ENCODE measurements at places on chromosomes 5 and 9.

- DNase-seq, result no peak
Observed at GRCh38 chr5:37184748-37185364, 64.3 kb downstream of the CPLANE1 start.

DNA sequence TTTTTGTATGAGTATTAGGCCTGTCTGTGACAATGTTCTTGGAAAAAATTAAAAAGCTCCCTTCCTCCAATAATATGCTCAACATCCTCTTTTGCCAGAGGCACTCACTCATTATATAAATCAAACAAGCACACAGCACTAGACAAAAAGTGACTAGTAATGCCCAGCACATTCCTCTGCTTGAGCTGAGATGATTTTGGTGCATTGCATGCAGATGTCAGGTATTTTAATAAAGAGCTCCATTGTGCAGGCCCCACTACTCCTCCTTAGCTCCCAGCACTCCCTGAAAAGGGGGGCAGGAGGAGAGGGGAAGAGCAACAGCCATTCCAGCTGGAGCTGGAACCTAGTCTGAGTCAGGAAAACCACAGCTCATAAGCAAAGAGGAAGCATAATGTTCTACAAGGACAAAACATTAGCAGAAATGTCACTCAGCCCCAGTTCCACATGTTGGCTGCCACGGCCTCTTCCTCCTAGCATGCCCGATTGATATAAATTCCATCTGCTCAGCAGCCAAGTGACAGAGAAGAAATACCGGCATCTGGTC, 348.5 kb downstream of the BNC2 start:
- no peak for DNase-seq

DNA sequence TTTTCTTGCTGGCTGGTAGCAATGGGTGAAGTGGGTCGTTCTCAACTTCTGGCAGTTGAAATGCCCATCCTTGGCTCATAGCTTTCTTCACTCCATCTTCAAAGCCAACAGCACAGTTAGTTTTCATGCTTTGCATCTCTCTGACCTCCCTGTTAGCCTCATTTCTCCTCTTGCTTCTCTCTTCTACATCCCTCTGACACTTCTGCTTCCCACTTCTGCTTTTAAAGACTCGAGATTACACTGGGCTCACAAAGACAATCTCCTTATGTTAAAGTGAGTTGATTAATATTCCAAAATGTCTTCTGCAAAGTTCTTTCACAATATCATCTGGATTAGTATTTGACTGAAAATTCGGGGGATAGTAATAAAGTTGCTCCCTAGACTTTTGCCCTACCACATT, 684.8 kb upstream of the CCNG1 start:
- no peak for DNase-seq

GRCh38 chr5:132222649-132223038, 5.0 kb downstream of the P4HA2 start:
- DNase-seq, result no peak

GRCh38 chr5:167602067-167602466, 689.4 kb upstream of the WWC1 start:
- no peak for DNase-seq

- no peak for DNase-seq
Observed at GRCh38 chr9:127051881-127052595, 70.4 kb downstream of the ANGPTL2 start.

- DNase-seq, result no peak
Observed at GRCh38 chr5:108320231-108320630, 61.7 kb downstream of the FBXL17 start.

GRCh38 chr9:134895908-134896833, 15.6 kb downstream of the FCN2 start:
- DNase-seq, result no peak

DNA sequence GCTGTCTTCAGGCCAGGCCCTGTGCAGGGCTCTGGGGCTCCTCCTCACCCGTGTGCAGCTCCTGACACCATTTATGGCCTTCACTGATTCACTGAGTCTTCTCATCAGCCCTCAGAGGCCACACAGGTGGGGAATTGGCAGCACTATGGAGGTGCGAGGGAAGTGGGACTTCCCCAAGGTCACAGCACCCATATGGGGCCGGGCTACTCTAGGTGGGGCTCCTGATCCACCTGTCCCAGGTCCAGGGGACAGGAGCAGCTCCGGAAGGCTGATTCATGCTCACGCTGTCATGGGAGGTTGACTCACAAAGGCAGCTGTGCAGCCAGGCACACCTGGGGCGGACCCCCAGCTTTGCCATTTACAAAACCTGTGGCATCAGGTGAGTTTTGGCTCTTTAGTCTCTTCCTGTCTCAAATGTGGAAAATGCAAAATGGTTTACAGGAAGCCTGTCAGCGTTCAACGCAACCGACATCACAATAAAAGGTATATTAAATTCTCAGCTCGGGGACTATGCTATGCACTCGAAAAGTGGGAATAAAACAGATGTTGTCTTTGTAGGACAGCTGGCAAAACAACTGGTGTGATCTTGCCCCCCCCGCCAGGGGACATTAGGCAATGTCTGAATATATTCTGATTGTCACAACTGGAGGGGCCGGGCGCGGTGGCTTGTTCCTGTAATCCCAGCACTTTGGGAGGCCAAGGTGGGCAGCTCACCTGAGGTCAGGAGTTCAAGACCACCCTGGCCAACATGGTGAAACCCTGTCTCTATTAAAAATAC, 15.0 kb downstream of the NAIF1 start:
- DNase-seq, result no peak

- no peak for DNase-seq
Observed at GRCh38 chr9:88852794-88853193, 138.5 kb upstream of the S1PR3 start.

DNA sequence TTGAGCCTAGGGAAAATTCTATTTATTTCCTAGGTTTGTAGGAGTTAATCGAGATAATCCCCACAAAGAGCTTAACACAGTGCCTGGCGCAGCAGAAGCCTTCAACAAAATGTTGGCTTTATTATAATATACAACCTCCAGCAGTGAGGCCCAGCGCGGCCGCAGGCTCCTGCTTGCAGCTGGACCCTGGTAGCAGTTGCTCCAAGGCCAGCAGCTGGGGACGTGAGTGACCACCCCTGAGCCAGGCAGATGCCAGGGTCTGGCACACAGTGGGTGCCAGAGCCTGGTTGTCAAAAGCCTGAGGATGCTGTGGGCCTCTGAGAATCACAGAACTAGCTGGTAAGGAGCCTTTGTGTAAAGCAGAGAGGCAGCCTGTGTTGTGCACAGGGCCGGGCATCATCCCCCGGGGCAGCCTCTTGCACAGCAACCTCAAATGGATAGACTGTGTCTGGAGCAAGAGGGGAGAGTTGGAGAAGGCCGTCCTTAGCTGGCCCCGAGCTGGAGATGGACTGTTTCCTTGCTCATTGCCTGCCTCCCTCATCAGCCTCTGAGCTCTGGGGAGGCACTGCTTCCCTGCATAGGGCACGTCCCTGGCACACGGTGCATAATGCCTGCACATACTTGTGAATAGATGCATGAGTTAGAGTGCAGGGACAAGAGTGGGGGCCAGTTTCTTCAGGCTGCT, 17.3 kb downstream of the CSF1R start:
- DNase-seq, result no peak

GRCh38 chr9:99623780-99624364, 197.8 kb upstream of the NR4A3 start:
- DNase-seq, result no peak

GRCh38 chr5:123549256-123549904, 37.4 kb downstream of the CSNK1G3 start:
- no peak for DNase-seq

GRCh38 chr9:106892632-106893031, 29.7 kb downstream of the ZNF462 start:
- DNase-seq, result no peak

GRCh38 chr9:18473652-18474279, at the start of gene ADAMTSL1:
TSS of gene ADAMTSL1 (plus strand) at chr9:18474153. CDS start at chr9:18474233, 80 bp downstream.
- no peak for DNase-seq

- DNase-seq, result no peak
Observed at GRCh38 chr9:32705059-32705458, 69.6 kb upstream of the TAF1L start.

- DNase-seq, result no peak
Observed at GRCh38 chr9:109986521-109986991, 206.6 kb downstream of the PALM2AKAP2 start.

GRCh38 chr5:138438003-138438723, 694 bp upstream of the REEP2 start:
- DNase-seq, result no peak

- no peak for DNase-seq
Observed at GRCh38 chr5:3389471-3390026, 206.1 kb upstream of the IRX1 start.

GRCh38 chr9:12774861-12775678, at the start of gene LURAP1L:
TSS of gene LURAP1L (plus strand) at chr9:12775020. CDS start at chr9:12775716, 696 bp downstream.
- DNase-seq, result no peak

DNA sequence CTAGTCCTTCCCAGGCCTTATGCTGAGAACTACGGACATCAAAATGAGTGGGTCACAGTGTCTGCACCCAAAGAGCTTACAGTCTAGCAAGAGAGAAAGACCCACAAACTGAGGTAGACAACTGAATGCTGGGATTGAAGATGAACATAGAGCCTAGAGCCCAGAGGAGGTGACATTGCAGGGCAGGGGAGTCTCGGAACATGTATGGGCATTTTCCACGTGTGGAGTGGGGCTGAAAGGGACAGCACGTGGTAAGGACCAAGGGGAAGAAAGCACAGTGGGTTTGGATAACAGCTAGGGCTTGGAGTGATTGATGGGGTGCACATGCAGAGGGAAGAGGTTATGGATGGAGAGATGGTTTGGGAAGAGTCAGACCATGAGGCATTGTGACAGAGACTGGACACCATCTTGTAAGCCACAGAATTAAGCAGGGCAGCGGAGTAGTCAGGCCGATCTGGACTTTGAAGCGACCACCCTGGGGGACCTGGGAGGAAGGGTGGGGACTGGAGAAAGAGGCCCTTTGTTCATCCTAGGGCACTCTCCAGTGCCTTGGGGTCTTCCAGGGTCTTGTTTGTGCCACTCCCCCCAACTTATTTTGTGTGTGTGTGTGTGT, 47.5 kb upstream of the SH3PXD2B start:
- DNase-seq, result no peak

DNA sequence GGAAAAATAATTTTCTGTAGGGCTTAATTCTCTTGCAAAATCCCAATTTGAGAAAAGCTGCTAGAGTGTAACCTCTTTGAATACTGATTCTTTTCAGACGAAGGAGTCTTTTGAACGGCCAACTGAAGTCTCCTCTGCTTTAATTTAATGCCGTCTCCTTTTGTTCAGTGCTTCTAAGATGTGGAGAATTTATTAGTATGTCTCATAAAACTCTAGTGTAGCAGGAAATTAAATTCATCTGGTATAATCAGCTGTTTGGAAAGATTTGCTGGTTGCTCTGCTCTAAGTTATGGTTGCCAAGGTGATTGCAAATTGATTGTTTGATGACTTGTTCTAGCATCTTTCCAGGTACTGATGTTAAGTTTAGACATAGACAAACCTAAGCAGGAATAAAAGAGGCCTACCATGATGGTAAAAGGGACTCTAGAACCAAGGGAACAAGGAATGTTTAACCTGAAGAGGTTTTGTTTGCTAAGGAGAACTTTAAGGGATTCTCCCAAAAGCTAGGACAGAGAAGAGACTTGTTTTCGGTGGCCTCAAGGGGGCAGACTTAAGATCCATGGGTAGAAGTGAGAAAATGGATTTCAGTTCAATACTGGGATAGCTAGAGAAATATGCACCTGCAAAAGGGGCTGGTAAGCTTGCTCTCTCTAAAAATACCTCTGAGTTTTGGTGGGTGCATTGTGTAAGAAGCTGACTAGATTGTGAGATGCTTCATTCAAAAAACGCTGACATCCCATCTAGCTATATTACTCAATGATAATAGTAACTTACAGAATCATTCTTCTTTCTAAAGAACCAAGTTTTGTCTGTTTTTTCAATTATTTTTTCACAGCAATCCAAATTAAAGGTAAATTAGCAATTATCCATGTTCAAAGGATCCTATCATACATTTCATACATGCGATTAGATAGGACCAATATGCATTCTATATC, 5.7 kb upstream of the ADRB2 start:
- no peak for DNase-seq

GRCh38 chr5:127660047-127660733, 11.3 kb downstream of the CTXN3 start:
- no peak for DNase-seq

DNA sequence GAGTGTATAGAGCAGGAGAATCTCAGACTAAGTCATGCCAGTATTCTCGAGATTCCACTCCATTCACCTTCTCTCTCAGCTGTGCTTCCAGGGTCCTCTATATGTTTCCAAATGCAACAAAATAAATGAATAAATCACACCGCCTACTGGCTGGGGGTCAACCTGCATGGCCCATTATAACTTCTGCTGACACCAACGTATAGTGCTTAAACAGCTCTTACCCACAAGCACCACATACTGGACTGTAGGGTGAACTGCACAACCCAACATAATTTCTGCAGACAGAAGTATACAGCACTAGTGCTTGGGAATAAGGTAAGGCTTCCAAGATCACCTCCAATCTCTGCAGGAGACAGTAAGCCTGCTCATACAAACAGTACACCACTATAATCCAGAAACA, 33.1 kb upstream of the HTR4 start:
- no peak for DNase-seq

DNA sequence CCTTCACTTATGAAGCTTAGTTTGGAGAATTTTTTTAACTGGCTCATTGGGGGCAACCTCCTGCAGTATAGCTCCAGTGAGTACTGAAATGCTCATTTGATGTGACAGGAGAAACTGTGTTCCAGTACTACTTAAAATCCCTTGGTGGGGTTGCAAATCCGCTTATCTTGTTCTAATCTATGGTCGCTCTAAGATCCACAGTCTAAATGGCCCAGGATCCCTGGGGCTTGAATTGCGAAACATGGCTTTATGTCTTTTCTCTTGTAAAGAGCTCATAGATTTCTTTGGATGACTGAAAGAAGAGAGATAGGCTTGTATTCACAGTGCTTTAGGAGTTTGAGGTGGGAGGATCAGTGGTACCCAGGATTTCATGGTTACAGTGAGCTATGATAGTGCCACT, 52.7 kb downstream of the ADAMTSL1 start:
- DNase-seq, result no peak

GRCh38 chr5:143888912-143889311, 77.0 kb downstream of the HMHB1 start:
- no peak for DNase-seq

- no peak for DNase-seq
Observed at GRCh38 chr9:26880262-26880661, 12.3 kb downstream of the CAAP1 start.

GRCh38 chr5:14267991-14268708, 125.0 kb downstream of the TRIO start:
- DNase-seq, result no peak

GRCh38 chr9:134858051-134858841, 22.4 kb upstream of the FCN2 start:
- no peak for DNase-seq

- DNase-seq, result no peak
Observed at GRCh38 chr9:70049236-70049635, 5.6 kb downstream of the MAMDC2 start.

GRCh38 chr5:7088849-7089248, 307.1 kb upstream of the ADCY2 start:
- no peak for DNase-seq

- DNase-seq, result no peak
Observed at GRCh38 chr9:128233817-128234406, 30.7 kb downstream of the DNM1 start.

GRCh38 chr5:108101821-108102220, 280.1 kb downstream of the FBXL17 start:
- no peak for DNase-seq

GRCh38 chr5:131671409-131671808, 36.4 kb upstream of the RAPGEF6 start:
- DNase-seq, result no peak

Measured in stimulated activated CD4-positive, alpha-beta T cell treated with anti-CD3 and anti-CD28 coated beads, Interleukin-1b, Interleukin-23, amount 100 ng/mL, for 1 hour (primary cell).